ENCODE measurements at places on chromosomes 5 and 9.

GRCh38 chr9:21267485-21268346 lies 27.9 kb upstream of the IFNA14 start:
- no peak for DNase-seq

- no peak for DNase-seq
These were observed 38.3 kb upstream of the ZFYVE16 start for GRCh38 chr5:80369521-80369920.

GRCh38 chr5:39970117-39970798 lies 545.5 kb upstream of the DAB2 start:
- no peak for DNase-seq

DNA sequence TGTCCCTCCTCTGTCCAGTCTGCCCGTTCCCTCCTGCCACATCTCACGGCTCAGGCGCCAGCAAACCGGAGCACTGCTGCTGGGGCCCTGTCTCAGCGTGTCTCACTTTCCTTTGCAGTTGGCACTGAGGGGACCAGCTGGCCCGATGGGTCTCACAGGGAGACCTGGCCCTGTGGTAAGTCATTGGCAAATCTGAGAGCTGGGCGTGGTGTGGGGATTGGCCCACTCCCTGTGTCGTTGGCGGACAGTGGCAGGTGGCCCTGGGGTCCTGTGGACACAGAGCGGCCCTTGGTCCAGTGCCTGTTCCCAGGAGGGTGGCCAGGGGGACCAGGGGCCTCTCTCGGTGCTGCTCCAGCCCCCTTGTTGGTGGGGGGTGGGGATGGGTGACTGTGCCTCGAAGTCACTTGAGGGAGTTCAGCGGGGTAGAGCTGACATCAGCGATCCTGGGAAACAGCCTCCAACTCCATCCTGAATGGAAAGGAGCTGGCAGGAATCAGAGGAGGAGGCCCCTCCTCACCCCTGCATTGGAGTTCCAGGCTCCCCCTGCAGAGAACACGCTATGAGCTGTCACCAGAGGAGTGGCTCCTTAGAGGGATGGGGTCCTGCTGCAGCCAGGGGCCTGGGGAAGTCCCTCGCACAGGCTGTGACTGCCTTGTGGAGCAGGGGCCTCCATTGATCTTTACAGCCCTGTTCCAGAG lies 111.0 kb downstream of the COL5A1 start:
- no peak for DNase-seq

- no peak for DNase-seq
These were observed 12.0 kb downstream of the MACIR start for GRCh38 chr5:103270581-103270980.

DNA sequence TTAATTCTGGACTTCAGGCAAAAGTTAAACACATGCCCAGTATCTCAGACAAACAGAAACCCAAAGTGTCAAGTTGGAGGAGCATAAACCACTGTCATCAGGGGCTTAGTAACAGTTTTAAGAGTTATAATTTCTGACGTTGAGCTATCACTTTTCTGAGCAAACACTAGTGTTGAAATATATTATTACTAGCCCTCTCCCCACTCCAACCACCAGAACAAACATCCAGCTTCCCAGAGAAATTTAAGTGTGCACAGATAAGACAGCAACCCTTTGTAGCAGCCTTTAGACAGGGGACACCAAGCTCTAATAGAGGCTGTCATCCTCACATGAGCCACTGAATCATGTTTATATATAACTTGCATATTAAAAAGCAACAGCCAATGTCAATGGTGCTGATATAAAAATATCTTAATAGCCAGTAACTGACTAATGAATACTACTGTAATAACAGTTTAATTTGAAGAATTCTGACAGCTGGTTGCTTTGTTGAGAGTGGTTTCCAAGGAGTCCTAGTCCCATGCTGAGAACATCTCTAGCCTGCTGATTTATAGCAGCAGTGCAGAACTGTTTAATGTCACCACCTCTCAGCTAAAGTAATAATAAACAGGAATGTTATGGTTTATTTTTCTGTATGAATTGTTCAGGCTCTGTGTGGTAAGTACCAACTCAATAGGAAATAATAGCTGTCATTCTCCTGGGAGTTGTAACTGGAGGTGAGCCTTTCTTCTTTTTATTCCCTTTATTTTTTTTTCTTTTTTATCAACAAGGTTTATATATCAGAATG lies 528.7 kb upstream of the ZNF608 start:
- DNase-seq, result no peak

GRCh38 chr5:114361724-114362196 lies at the start of gene KCNN2:
TSS of gene KCNN2 (plus strand) at chr5:114362070. CDS start at chr5:114362140, 70 bp downstream.
- no peak for DNase-seq

DNA sequence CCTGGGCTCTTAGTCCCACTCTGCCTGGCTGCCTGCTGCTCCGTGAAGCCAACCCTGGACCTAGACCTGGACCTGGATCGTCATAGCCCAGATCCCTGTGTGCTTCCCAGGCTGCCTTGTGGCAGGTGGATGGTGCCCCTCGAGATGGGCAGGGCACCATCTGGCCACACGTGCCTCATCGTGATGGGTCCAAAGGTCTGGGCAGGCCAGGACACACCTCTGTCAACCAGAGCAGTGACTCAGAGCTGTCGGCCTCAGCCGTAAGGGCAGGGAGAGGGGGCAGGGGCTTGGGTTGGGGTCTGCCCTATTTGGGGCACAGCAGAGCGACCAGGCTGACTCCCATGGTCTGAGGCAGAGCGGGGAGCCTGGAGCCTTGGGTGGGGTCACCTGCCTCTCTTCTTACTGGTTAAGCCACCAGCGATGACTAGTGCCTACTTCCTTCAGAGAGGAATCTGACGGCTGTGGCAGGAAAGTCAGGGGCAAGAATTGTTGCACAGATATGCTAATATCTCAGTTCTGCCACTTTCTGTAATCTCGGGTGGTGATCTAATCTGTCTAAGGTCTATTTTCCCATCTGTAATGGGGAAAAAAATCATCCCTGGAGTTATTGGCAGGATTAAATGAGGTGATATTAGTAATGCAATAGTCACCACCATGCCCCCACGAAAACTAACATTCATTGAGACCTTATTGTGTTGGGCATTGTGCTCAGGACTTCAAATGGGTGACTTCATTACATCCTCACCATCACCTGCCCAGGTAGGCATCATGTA lies 3.2 kb upstream of the CDHR2 start:
- DNase-seq, result no peak

- DNase-seq, result no peak
These were observed 3.6 kb downstream of the GOLPH3 start for GRCh38 chr5:32170303-32171151.

GRCh38 chr9:127816728-127817127 lies 14.0 kb downstream of the FPGS start:
- DNase-seq, result no peak

DNA sequence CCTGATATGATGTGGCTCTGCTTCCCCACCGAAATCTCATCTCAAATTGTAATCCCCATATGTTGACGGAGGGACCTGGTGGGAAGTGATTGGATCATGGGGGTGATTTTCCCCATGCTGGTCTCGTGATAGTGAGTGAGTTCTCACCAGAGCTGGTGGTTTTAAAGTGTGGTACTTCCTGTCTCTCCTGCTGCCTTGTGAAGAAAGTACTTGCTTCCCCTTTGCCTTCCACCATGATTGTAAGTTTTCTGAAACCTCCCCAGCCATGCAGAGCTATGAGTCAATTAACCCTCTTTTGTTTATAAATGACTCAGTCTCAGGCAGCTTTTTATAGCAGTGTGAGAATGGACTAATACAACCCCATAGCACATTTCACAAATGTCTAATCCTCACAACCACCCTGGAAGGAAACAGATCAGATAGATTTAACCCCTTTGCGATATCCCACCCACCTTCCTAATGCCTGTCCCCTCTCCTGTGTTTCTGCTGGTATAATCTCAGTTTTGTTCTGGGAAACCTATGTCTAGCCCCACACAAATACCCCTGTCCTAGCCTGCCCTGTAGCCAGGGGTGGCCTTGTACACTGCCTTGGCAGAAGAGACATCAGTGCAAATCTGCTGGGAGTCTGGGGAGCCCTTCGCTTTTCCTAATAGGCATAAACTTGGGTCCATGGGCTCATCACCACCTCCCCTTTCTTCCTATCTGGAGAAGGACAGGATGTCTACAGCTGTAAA lies 157.0 kb upstream of the RAI14 start:
- no peak for DNase-seq

DNA sequence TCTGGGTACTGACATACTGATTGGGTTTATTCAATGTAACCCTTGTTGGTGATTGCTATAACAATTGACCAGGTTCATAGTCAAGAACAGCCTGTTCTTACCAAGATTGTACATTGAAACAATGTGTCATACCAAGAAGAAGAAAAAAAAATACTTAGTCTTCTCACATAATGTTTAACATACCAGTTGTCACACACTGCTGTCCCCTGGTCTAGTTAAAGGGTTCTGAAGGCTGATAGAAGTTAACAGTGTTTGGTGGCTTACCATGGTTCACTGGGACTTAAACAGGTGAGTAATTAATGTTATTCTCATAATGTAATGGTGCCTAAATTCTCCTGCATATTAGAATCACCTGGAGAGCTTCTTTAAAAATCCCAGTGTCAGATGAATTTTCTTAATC lies 18.5 kb upstream of the CDC42SE2 start:
- DNase-seq, result no peak

DNA sequence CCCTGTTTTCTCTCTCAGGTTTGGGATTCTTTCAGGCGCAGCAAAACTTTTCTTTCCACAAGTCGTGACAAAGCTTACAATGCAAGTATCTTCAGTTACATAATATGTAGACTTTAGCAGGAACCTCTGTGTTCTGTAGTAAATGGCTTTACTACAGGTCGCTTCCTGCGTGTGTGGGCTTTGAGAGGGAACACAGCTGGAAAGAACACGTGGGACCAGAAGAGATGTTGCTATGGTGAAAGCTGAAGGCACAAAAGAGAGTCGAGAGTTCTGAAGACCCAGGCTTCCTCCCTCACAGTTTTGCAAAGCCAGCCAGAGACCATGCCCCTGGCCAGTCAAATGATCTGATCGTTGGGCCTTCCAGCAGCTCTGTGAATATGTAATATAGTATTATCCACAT lies 4.0 kb downstream of the ANKRD55 start:
- DNase-seq, result no peak

GRCh38 chr9:4272126-4272525 lies 27.7 kb downstream of the GLIS3 start:
- no peak for DNase-seq

- DNase-seq, result no peak
These were observed 40.7 kb downstream of the HRH2 start for GRCh38 chr5:175698401-175699115.

DNA sequence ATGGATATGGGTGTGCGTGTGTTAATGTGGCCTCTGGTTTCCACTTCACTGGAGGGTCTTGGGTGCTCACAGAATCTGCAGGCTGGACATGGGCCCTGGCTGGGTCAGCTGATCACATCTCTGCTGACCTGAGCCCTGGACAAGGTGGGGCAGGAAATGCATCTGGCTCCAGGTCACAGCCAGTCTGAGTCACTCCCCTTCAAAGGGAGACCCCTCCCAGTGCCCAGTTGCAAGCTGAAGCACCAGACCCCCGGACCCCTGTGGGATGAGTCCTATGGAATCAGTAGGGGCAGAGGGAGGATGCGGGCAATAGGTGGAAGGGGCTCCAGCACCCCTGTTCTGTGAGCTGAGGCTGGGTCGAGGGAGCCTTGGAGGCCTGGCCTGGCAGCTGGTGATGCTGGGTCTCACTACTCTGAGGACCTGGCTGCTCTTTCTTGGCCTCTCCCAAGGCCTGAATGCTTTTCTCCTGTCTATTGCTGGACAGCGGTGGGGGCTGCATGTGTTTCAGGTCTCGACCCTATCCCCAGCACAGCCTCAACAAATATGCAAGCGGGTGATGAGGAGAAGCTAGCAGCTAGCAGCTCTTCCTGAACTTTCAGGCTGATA lies 54.5 kb downstream of the PHF2 start:
- no peak for DNase-seq

- no peak for DNase-seq
These were observed 1414.9 kb upstream of the NUDT12 start for GRCh38 chr5:104977529-104977928.

- DNase-seq, result no peak
These were observed 104.2 kb downstream of the MARCHF3 start for GRCh38 chr5:126926187-126926586.

GRCh38 chr5:74949976-74950375 lies 83.8 kb upstream of the FAM169A start:
- DNase-seq, result no peak

GRCh38 chr5:80747922-80748321 lies 93.1 kb upstream of the DHFR start:
- no peak for DNase-seq

DNA sequence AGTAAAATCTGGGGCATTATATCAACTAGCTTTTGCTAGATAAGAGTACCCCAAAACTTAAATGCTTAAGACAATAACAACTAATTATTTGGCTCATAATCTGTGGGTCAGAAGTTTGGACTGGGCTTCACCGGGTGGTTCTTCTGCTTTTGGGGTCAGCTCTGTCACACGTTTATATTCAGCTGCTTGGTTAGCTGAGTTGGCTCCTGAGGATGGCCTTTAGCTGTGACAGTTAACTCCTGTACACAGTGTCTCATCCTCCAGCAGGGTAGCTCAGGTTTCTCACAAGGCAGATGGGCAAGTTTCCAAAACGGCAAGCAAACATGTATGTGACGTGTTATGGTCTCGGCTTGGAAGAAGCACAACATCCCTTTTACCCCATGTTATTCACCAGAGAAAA lies 488.2 kb downstream of the TLE4 start:
- DNase-seq, result no peak

DNA sequence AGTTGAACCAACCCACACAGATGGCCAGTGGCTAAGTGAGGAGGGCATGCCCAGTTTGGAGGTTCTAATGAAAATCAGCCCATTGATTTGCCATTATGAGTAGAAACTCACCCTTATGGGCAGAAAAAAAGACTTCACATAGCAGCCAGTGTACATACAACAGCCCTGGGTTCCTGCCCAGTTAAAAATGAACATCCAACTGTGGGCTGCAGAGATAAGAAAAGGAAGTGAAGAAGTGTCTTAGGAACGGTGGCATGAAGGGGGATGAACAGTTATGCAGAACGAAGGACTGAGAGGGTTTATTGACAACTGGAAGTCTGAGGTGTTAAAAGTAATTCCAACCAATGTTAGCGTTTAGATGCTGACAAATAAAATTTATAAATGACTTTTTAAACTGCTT lies 118.4 kb downstream of the MARCHF3 start:
- DNase-seq, result no peak

DNA sequence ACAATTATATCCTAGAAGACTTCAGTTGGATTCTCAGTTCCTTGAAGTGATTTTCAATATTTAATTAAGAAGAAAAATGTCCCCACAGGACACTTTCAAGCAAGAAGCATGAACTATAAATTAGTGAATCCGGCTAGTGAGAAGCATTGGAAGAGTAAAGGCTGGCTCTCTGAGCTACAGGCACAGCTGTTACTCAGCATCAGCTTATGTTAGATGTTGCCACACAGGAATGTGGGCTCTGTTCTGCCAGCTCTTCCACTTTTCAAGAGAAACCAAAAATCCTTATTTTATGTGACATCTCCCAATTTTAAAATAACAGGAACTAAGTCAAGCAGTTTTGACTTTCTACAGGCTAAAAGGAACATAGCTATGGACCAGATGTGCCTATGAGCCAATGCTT lies 14.9 kb downstream of the ZNF474 start:
- DNase-seq, result no peak

DNA sequence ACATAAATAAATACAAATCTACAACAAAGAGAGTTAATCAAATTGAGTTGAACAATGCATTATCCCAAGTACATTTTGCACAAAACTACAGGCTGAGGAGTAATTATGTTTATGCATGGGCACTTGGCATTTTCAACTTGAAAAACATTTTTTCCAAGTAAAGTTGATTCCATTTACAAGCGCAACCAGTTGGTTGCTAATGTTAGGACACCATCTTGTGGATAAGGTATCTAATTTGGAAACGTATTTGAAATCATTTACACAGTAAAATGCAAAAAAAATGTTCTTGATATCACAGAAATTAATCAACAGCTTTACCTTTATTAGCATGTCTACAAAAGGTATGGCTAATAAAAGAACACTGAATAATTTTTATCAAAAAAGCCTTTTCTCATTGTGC lies 18.8 kb downstream of the FTMT start:
- DNase-seq, result no peak

Data from stimulated activated CD4-positive, alpha-beta T cell treated with anti-CD3 and anti-CD28 coated beads, TNF-alpha, amount 100 ng/mL, for 48 hours (primary cell).